ENCODE measurements at places on chromosomes 12 and 14.

DNA sequence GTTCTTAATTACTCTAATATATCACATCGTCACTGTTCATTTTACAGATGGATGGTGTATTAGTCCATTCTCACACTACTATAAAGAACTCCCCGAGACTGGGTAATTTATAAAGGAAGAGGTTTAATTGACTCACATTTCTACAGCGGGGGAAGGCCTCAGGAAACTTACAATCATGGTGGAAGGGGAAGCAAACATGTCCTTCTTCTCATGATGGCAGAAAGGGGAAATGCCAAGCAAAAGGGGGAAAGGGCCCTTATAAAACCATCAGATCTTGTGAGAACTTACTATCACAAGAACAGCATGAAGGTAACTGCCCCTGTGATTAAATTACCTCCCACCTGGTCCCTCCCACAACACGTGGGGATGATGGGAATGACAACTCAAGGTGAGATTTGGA is 6.5 kb downstream of the TMBIM4 start:
- DNase-seq: no peak

- DNase-seq: no peak
These were observed 53.4 kb upstream of the NAV3 start for GRCh38 chr12:77777274-77777673.

DNA sequence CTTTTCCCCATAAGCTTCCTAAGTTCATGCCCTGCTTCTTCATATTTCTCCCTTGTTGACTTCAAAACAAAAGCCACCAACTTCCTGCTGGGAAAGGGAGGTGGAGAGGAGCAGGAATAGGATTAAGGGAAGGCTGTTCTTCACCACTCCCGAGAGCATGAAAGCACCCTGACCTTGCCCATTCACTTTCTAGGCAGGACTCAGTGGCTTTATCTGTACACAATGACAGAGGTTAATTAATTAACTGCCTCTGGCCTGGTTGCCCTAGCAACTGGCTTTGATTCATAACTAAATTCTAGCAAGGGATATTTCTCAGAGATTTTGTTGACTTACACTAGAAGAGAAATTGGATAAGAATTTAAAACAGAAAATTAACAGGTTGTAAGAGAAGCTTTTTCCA is 396.8 kb downstream of the RPS29 start:
- DNase-seq: no peak

GRCh38 chr12:6042446-6042845 is 82.0 kb downstream of the VWF start:
- no peak for DNase-seq

GRCh38 chr14:75877292-75877691 is 104.5 kb downstream of the TGFB3 start:
- peak; percentile 46 for DNase-seq

- DNase-seq: no peak
These were observed 77.7 kb downstream of the LGR5 start for GRCh38 chr12:71517145-71517846.

DNA sequence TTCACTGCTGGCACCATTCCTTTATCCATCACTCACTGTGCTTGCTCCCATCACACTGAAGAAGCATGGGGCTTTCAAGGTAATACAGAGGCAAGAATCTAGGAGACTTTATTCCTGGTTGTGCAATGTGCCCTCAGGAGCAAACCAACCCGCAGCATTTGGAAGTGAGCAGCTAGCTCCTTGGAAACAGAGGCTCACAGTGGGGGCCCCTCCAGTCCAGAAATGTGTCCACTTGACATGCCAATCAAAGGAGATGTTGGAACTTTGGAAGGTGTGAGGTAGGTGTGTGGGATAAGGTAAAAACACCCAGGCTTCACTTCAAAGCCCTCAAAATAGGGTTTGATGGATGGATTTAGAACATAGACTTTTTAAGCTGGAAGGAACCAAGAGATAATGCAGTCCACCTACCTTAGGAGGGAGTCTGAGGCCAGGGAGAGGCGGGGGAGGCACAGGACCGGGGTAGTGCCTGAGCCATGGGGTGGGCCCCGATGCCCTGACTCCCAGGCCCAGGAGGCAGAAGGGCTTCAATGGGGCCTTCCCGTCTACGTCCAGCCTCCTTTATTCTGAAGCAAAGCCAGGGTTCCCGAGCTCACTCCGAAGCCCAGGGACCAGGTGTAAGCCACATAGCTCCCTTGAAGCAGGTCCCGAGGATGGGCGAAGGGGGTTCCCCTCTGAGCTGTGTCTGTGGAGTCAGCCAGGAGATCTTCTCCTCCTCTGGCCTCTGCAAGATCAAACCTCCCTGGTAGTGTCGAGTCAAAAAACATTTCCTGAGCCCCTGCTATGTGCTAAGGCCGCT is 17.6 kb upstream of the BCL11B start:
- DNase-seq: no peak

DNA sequence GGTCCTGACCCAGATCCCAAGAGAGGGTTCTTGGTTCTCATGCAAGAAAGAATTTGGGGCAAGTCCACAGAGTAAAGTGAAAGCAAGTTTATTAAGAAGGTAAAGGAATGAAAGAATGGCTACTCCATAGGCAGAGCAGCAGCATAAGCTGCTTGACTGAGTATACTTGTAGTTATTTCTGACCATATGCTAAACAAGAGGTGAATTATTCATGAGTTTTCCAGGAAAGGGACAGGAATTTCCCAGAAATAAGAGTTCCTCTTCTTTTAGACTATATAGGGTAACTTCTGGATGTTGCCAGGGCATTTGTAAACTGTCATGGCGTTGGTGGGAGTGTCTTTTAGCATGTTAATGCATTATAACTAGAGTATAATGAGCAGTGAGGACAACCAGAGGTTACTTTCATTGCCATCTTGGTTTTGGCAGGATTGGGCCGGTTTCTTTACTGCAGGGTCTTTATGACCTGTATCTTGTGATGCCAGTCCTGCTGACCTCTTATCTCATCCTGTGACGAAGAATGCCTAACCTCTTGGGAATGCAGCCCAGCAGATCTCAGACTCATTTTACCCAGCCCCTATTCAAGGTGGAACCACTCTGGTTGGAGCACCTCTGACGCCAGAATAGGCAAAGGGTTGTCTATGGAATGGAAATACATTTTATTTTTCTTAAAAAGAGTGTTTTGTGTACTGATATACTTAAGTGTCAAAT is 113.8 kb downstream of the OTOGL start:
- DNase-seq: no peak

DNA sequence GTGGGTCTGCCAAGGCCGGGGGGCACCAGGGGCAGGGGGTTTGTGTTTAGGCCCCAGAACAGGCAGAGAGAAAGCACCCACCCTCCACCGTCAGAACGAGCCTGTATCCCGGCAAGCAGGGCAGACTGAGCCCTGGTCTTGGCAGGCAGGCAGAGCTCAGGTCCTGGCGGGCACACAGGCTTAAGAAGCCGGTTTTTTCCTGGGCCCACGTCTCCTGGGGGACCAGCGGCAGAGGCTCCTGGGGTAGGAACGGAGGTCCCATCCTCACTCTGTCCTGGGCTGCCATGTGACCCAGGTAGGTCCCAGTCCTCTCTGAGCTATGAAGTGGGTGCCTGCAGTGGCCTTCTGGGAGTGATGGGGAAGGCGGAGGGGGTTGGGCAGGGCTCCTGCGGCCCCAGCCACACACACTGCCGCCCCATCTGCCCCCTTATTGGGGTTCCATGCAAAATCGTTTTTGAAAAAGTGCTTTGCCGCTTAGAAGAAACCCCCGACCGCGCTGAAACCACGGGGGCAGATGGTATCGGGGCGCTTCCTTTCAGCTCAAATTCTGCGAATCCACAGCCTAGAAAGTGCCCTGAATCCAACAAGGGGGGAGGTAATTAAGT is 24.2 kb downstream of the SH2B3 start:
- DNase-seq: no peak

DNA sequence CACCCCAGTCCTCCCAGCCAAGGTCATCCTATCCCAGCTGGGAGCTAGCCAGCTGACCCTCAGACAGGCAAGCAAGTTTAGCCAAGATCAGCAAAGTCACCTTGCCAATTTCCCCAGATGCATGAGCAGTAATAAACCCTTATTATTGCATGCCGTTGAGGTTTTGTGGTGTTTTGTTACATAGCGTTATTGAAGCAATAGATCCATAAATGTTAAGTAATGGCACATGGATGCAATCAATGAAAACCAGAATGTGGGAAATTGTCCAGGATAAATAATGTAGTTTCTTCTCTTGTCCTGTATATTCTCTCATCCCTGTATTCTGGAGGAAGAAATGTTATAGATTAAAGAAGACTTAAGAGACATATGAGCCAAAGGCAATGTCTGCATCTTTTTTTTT is 18.0 kb upstream of the TMEM260 start:
- DNase-seq: no peak

GRCh38 chr14:55240526-55241178 is 30.6 kb upstream of the FBXO34 start:
- DNase-seq: no peak

GRCh38 chr12:48980953-48981756 is 3.0 kb downstream of the WNT1 start:
- DNase-seq: no peak

- DNase-seq: no peak
These were observed 9.7 kb upstream of the POP5 start for GRCh38 chr12:120590741-120591407.

DNA sequence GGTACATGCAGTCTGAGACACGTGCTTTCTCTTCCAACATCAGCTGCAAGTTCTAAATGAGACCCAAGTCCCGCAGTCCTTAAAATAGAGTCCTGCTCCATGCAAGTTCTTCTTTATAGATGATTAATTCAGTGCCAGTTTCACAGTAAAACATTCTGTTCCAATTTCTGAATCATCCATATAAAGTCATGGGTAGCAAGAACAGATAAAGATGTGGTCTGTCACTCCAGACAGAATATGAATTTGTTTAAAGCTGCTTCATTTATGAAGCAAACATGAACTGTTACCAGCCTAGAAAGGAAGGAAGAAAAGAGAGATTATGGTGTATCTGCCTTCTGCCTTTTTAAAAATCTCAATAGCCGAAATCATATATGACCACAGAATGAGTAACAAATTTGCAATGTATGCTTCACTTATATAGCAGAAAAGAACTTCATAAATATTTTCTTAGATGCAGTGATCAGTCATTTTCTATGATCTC is 83.3 kb downstream of the KITLG start:
- no peak for DNase-seq

DNA sequence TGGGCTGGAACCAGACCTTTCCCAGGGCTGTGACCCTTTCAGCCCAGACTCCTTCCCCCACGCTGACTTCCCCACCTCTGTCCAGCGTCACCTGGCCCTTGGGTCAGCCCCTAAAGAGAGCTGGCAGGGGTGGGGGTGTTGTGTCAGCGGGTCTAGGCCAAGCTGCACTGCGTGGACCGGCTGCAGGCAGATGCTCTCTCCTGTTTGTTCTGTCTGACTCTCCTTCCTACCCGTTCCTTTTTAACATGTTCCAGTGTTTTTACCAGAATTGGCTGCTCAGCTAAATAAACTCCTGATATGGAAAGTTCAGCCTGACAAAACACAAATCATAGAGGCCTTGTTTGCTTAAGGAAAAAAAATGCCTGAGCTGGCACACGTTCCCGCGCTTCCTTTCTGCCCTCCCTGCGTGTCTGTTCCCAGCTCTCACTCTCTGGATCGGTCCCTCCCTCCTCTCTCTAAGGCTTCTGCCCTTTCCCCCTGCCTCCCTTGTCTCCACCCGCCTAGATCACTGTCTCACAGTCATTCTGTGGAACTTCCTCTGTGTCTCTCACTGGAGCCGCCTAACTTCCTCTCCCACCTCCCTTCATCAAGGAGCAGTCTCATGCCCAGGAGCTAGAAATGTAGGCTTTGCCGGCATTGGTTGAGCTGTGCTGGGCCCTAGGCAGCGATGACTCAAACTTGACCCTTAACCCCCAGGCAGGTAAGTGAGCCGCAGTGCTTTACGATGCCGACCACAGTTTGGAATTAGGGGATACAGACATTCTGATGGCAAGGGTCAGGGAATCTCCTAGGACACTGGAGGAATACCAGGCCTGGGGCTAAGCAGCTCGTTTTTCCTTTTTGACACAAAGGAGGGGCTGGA is 15.5 kb upstream of the MLXIP start:
- DNase-seq: no peak

DNA sequence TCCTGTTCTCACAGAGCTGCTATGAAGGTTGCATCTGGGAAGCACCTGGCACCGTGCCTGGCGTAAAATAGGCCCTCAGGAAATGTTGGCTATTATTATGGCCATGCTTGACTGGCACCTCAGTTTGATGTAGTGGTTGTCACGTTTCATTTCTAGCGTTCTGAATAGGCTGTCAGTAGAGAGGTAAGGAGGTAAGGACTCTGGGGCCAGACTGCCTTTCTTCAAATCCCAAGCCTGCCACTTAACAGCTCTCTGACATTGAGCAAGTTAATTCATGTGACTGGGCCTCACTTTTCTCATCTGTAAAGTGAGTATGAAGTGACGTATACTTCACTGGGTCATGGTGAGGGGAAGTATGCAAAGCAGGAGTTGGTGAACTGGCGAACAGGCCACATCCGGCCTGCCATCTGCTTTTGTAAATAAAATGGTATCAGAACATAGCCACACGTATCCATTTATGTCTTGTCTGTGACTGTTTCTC is 196.2 kb downstream of the CACNA1C start:
- no peak for DNase-seq

DNA sequence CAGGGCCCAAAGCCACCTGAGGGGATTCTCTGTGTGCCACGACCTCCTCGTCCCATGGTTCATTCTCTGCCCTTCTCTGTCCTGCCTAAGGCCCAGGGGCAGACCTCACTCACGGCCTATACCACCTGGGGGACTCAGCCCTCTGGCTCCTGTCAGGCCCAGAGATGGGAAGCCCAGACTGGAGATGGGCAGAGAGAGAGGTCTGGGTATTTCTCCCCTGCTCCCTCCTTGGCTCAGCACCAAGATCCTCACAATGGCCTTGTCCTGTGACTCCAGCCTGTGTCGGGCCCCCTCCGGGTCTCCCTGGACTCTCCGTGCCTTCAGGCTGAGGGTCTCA is 46.9 kb upstream of the BCL11B start:
- DNase-seq: no peak

- no peak for DNase-seq
These were observed 16.6 kb upstream of the TRAF3 start for GRCh38 chr14:102760496-102761193.

DNA sequence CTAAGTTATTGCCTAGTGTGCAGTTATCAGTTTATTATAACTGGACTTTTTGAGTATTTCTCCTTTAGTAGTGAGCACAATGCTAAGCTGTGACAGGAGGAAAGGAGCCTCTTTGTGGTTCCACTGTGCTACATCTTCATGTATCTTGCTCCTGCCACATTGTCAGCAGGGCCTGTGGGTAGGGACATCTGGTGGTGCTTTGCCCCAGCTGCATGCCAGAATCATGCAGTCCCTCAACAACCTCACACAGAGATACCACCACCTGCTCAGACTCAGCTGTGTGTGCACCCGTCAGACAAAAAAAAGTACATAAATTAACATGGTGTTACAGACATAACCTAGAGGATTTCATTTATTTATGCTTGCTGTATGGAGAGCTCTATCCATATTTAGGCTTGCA is 51.1 kb downstream of the MIS18BP1 start:
- no peak for DNase-seq

GRCh38 chr12:106000382-106001104 is 138.2 kb downstream of the NUAK1 start:
- no peak for DNase-seq
